ENCODE measurements at places on chromosomes 13 and 19. TPM values are rescaled to one million over a fixed set of nuclear protein-coding genes. Genes with fewer than 3 reads are reported as not detected.

DNA sequence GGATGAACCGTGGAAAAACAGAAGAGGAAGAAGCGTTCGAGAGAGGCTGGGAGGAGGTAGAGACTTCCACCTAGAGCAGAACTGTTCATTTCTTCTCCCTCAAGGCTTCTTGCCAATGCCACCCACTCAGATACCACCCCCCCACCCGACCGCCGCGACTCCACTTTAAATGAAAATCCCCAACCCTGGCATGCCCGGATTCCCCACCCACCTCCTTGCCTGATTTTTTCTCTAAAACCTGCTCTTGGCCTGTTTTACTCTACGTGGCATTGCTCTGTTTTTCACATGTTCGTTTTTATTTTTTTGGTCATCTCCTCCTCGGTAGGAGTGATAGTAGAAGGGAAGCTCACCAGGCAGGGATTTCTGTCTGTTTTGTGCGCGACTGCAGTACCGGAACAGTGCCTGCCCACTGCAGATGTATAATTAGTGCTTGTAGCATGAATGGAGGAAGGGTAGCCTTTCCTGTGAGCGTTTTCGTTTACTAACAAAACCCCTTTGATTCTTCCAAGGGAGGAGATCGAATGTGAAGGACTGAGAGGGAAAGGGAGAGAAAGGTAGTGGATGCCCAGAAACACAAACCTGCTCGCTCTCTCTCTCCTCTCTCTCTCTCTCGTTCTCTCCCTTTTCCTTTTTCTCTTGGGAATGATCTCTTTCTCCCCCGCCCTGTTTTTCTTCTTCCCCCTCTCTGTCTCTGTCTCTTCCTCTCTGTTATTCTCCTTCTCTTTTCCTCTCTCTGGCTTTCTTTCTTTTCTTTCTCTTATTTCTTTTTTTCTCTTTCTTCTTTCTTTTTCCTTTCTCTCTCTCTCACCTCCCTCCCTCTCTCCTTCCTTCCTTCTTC lies 2.2 kb downstream of the CD70 start:
- H3K36me3 ChIP-seq, result no peaks in the 10 kb centered on the region
- no peak for DNase-seq
- peaks cover 70% of the 10 kb centered on the region for H3K27me3 ChIP-seq
- H3K4me1 ChIP-seq, result peaks cover 21% of the 10 kb centered on the region
- no peak overlapping the region for H3K4me3 ChIP-seq
- no peak overlapping the region for H3K27ac ChIP-seq

DNA sequence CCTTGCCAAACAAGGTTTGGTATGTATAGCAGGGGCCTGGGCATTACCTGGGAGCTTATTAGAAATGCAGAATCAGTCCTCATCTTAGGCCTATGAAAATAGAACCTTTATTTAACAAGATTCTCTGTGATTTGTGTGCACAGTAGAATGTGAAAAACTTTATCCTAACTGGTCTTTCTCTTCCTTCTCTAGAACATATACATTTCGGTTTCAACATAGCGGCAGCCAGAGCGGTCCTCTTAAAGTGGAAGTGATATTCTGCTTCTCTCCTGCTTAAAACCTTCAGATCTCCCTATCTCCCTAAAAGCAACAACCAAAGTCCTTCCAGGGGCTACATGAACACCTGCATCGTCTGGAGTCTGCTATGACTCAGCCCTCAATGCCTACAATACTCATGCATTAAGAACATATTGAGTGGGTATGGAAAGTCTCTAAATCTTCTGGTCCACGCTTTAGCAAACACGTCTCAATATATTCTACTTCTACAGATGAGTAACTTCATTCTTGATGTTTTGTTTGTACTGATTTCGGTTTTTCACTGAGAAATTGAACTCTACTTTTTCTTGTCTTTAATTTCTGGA lies 84.5 kb downstream of the SPRY2 start:
- no peaks in the 10 kb centered on the region for H3K4me1 ChIP-seq
- no peak for DNase-seq
- H3K27me3 ChIP-seq, result no peaks in the 10 kb centered on the region
- H3K4me3 ChIP-seq, result no peak overlapping the region
- H3K27ac ChIP-seq, result no peak overlapping the region

DNA sequence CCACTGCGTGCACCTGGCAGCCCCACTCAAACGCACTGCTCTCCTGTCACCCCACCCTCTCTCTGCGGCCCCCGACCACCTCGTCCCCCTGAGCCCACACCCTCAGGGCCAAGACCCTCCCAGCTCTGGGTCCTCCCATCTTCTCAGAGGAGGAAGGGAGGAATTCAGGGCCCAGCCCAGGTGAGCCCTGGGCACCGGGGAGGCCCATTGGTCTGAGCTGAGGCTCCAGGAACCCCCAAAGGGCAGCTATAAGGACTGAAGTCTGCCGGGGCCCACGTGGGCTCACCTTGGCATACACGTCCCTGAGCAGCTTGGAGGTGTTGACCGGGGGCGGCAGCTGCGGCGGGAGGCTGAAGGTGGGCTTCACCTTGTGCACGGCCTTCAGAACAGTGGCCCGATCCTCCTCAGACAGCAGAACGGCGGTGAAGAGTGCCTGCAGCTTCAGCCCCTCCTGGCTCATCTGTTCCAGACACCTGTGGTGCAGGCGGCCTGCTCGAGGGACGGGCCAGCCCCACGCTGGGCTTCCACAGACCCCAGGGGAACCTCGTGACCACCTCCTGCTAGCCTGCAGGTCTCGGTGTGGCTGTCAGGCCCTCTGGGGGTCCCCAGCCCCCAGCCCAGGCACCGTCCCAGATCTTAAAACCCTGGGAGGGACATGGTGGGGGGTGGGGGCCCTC lies 8.8 kb downstream of the POLRMT start:
- no peak overlapping the region for H3K27ac ChIP-seq
- H3K4me3 ChIP-seq, result no peak overlapping the region
- DNase-seq, result no peak
- no peaks in the 10 kb centered on the region for H3K4me1 ChIP-seq

DNA sequence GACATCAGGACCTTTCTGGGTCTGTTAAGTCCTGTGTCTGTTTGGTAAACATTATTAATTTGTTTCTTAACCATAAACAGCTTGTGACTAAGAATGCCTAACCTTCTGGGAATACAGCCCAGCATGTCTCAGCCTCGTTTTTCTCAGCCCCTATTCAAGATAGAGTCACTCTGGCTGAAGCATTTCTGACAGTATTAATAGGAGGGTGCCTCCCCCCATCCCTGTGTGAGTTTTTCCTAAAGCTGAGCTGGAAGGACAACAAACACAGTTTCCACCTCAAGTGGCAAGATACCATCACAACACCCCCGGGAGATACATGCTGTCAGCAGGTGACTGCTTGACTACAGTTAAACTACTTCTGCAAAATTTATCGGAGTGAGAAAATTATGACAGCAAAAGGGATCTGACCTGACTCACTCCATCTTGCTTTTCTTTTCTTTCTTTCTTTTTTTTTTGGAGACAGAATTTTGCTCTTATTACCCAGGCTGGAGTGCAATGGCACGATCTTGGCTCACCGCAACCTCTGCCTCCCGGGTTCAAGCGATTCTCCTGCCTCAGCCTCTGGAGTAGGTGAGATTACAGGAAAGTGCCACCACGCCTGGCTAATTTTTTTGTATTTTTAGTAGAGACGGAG lies 59.3 kb upstream of the ABCC4 start:
- H3K4me3 ChIP-seq, result no peak overlapping the region
- H3K36me3 ChIP-seq, result no peaks in the 10 kb centered on the region
- no peaks in the 10 kb centered on the region for H3K27me3 ChIP-seq
- H3K4me1 ChIP-seq, result no peaks in the 10 kb centered on the region
- no peak for DNase-seq

ZFR2 gene
- not detected for total RNA-seq

ZNF667 gene
- not detected for total RNA-seq

OSCAR gene
- 0.64 TPM for total RNA-seq

SYCN gene
- not detected for total RNA-seq

GPC5 gene
- not detected for total RNA-seq

CEACAM6 gene
- total RNA-seq, result 44.5 TPM

ATCAY gene
- not detected for total RNA-seq

All from Calu3 (cell line).